ENCODE measurements at places on chromosomes 3 and 15.

- no peak for DNase-seq
Measured at GRCh38 chr15:31476236-31476810, 149.7 kb downstream of the KLF13 start.

DNA sequence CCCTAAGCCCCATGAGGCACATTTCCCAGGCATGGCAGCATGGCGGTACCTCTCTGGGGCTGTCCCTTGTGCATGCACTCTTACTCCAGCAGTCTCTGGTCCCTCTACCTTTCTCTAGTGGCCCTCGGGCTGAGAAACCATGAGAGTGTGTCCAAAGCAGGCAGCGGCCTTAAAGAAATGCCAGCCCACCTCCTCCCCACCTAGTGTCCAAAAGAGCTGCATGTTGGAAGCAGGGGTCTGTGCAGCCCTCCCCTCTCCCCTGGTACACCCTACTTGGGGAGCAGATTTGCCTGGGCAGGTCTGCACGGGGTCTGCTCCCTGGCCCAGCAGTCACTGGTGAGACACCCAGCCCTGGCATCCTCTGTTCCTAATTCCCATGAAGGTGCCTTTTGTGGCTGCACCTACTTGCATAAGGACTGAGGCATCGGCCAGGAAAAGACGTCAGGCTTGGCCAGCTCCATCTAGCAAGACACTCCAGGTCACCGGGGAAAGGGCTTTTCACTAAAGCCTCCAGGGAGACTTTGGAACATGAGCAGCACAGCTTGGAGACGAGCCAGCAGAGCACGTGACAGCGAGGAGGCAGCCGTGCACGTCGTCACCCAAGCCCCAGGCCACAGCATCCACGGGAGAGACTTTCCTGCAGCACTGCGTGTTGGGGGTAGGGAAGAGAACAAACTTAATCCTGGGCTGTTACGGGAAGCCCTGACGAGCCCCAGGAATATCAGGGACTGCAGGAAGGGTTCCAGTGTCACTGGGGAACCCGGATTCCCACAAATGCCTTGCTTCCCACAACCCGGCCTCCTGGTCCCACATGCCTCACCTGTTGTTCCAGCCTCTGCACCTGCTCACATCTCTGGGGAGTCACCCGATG, 38.8 kb downstream of the TM2D3 start:
- DNase-seq, result peak; percentile 52

GRCh38 chr15:36050899-36051298, 504.9 kb upstream of the DPH6 start:
- no peak for DNase-seq

GRCh38 chr15:41511331-41511898, 2.2 kb downstream of the LTK start:
- no peak for DNase-seq

DNA sequence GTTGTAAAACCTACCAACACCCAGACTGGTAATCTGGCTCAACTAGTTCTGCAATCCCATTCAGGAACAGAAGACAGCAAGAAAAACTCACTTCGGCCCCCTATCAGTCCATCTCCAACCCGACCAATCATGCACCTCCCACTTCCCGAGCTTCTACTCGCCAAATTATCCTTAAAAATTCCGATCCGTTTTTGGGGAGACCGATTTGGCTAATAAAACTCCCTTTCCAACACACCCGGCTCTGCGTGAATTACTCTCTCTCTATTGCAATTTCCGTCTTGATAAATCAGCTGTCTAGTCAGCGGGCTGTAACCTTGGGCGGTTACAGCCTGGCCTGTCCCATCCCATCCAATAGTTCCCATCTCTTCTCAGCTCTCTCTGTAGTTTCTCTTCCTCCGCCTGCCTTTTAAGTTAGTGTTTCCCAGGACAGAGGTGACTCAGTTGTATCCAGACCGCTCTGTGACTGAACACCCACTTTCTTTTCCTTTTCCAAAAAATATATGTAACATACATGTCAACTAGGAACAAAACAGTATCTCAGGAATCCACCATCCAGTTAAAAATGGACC, 780 bp upstream of the ACAD9 start:
- DNase-seq, result peak; percentile 72

GRCh38 chr3:4980229-4981203, 1.3 kb downstream of the BHLHE40 start:
- DNase-seq, result peak; percentile 86

DNA sequence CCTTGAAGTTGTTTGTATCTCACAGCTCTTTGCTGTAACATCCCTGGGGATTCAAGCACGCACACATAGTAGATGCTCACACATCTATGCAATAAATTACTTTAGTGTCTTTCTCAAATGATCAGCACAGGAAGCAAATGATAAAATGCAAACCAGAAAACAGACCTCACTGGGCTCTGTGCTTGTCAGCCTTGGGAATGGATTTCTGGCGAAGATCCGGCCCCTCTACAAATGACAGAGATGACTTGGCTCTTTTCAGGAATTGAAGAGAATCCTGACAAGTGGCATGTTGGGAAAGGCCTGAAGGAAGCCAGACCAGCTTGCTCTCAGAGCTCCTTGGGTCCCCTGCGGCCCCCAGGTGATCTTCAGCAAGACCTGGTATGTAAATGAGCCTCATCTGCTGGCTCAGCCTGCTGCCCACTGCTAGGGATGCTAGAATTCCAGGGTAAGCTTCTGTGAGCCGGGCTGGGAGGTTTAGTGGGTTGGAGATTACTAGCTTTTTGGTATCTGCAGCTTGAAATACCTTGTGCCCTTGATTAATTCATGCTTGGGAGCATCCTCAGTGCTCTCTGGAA, 54.1 kb downstream of the LPP start:
- DNase-seq, result no peak

GRCh38 chr3:39349080-39349479, 19.6 kb downstream of the CCR8 start:
- DNase-seq, result no peak

All from epithelial cell of esophagus (primary cell).